ENCODE measurements at places on chromosomes 1 and 21. TPM values are rescaled to one million over a fixed set of nuclear protein-coding genes. Genes with fewer than 3 reads are reported as not detected.

Gene TSTD1
- polyA plus RNA-seq, result 93.9 TPM

DNA sequence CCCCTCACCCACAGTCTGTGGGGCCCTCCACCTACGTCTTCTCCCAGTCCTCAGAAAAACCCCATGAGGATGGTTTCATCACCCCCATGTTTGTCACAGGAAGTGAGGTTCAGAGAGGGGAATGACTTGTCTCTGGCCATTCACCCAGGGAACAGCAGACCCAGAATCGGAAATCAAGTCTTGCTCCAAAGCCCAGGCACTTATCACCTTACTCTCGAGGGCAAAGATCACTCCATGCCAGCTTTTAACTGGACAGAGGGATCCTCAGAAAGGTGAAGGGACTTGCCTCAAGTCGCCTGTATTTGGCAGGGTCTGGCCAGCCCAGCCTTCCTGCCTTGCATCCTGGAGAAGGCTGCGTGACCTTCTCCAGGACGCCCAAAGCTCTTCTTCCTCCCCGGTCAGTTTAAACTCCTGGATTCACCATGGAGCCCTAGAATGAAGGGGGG, 57.9 kb upstream of the SSBP3 start:
- DNase-seq, result peak; percentile 11

GRCh38 chr1:187469836-187470235, 641.1 kb downstream of the PLA2G4A start:
- DNase-seq, result no peak

- DNase-seq, result no peak
Observed at GRCh38 chr1:229620876-229621275, 5.0 kb downstream of the TAF5L start.

Gene KCNC4
- polyA plus RNA-seq, result 0.37 TPM

- DNase-seq, result no peak
Observed at GRCh38 chr1:222996310-222996975, 146.6 kb downstream of the TLR5 start.

Gene GNAT2
- polyA plus RNA-seq, result 0.16 TPM

- no peak for DNase-seq
Observed at GRCh38 chr21:34055615-34056014, 17.8 kb upstream of the MRPS6 start.

Measured in SK-N-SH (cell line).